ENCODE measurements at places on chromosomes 3 and 15. TPM values are rescaled to one million over a fixed set of nuclear protein-coding genes. Genes with fewer than 3 reads are reported as not detected.
A peak's percentile ranks its signal among the peaks of the same experiment; 100 is the strongest.

DNA sequence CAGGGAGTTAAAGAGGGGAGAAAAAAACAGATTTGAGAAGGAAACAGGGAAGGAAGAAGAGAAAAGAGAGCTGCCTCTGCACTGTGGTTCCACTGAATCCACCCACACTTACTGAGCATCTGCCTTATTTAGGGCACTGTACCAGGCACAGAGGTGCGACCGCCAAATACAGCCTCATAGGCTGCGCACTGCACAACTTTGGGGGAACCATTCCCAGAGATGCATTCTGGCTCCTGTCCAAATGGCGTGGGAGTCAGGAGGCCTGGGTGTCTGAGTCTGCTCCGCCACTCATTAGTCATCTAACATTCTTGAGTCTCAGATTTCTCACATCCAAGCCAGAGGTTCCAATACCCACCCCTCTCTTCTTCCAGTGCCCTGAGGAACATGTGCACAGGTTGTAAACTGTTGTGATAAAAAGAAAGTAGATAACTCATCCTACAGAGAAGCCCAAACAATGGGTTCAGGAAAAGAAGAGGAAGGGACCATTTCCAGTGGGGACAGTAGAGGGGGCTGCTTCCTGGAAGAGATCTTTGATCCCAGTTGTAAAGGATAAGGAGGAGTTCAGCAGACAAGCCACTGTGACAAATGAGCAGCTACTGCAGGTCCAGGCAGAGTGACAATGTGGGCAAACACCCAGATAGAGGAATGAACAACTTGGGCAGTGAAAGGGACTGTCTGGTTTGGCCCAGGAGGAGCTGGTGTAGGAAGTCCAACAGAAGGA is 254.6 kb downstream of the UACA start:
- H3K4me1 ChIP-seq = peaks cover 48% of the 10 kb centered on the region
- H3K36me3 ChIP-seq = no peaks in the 10 kb centered on the region
- no peaks in the 10 kb centered on the region for H3K27me3 ChIP-seq
- peak; percentile 87 for DNase-seq
- H3K27ac ChIP-seq = peak overlapping the region; percentile 33

The ACY1 gene
- 73.6 TPM for total RNA-seq

The AHSG gene
- total RNA-seq = not detected

DNA sequence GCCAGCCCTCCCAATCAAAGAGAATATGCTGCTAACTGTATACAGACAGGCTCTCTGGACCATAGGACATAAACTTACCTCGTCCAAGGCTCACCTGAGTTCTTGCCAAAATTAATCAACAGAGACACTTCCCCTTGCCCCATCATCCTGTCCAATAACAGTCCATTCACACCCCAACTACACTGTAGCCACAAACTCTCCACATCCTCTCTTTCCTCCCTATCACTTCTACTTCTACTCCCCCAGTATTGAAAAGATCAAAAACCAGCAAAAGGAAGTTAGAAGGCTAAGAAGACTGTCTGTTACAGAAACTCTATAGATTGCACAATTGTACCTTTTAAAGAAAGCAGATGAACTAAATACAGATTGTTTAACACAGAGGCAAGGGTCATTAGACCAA is 133.5 kb upstream of the STT3B start:
- no peak for DNase-seq
- H3K27me3 ChIP-seq = peaks cover 32% of the 10 kb centered on the region
- no peaks in the 10 kb centered on the region for H3K36me3 ChIP-seq
- H3K27ac ChIP-seq = no peak overlapping the region
- H3K4me3 ChIP-seq = no peak overlapping the region

GRCh38 chr15:26098801-26099200 is 235.7 kb upstream of the ATP10A start:
- peaks cover 7% of the 10 kb centered on the region for H3K4me1 ChIP-seq
- H3K4me3 ChIP-seq = no peak overlapping the region
- DNase-seq = no peak
- H3K36me3 ChIP-seq = no peaks in the 10 kb centered on the region
- no peaks in the 10 kb centered on the region for H3K27me3 ChIP-seq

The KCNH8 gene
- total RNA-seq = not detected

GRCh38 chr3:163684651-163685050 is 1393.6 kb downstream of the SI start:
- H3K36me3 ChIP-seq = no peaks in the 10 kb centered on the region
- H3K27me3 ChIP-seq = no peaks in the 10 kb centered on the region
- no peak overlapping the region for H3K27ac ChIP-seq
- no peaks in the 10 kb centered on the region for H3K4me1 ChIP-seq
- DNase-seq = no peak

DNA sequence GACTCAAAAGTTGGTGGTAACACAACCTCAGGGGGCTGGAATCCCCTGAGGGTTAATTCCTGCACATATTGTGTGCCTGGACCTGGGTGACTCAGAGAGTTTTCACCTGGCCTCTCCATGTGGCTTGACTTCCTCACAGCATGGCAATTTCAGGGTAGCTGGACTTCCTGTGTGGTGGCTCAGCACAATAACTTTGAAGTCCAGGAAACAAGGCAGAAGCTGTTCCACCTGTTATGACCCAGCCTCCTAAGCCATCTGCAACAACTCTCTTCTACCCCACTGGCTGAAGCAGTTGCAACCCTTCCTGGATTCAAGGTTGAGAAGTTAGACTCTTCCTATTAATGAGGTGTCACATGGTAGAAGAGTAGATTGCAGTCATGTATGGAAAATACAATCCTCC is 58.4 kb downstream of the EDEM1 start:
- H3K36me3 ChIP-seq = no peaks in the 10 kb centered on the region
- no peak for DNase-seq
- H3K4me3 ChIP-seq = no peak overlapping the region
- no peaks in the 10 kb centered on the region for H3K27me3 ChIP-seq
- no peaks in the 10 kb centered on the region for H3K4me1 ChIP-seq

- peak; percentile 58 for DNase-seq
- no peaks in the 10 kb centered on the region for H3K4me1 ChIP-seq
- H3K27me3 ChIP-seq = peaks cover 6% of the 10 kb centered on the region
- no peaks in the 10 kb centered on the region for H3K36me3 ChIP-seq
- H3K27ac ChIP-seq = no peak overlapping the region
- H3K4me3 ChIP-seq = peak overlapping the region; percentile 88
Observed at GRCh38 chr3:53046171-53047170, 598 bp upstream of the SFMBT1 start.

DNA sequence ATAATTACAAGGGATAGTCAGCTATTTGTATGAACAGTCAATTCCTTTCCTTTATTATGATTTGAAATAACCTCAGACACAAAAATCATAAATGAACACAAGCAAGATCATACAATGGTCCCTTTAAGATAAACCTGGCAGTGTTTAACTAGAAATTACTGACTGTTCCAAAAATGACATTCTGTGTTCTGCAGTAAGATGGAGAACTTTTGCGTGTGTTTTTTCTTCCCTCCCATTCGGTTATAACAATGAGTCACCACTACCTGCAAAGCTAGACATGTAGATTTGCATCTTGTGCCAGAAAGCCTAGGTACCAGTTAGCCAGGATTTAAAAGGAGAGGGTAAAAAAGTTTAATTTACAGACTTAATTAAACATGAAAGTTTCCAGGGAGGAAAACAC is 248.2 kb upstream of the ADAMTS9 start:
- no peak overlapping the region for H3K4me3 ChIP-seq
- no peak for DNase-seq
- no peaks in the 10 kb centered on the region for H3K36me3 ChIP-seq
- no peaks in the 10 kb centered on the region for H3K4me1 ChIP-seq

- no peaks in the 10 kb centered on the region for H3K36me3 ChIP-seq
- no peaks in the 10 kb centered on the region for H3K27me3 ChIP-seq
- H3K4me3 ChIP-seq = no peak overlapping the region
- H3K27ac ChIP-seq = no peak overlapping the region
Observed at GRCh38 chr3:632571-633170, 436.1 kb downstream of the CHL1 start.

GRCh38 chr3:183254487-183255347 is 1.7 kb downstream of the B3GNT5 start:
- no peak for DNase-seq
- H3K4me3 ChIP-seq = peak overlapping the region; percentile 84
- no peaks in the 10 kb centered on the region for H3K4me1 ChIP-seq
- H3K27ac ChIP-seq = no peak overlapping the region
- H3K36me3 ChIP-seq = no peaks in the 10 kb centered on the region

GRCh38 chr15:63292771-63293170 is 15.4 kb downstream of the APH1B start:
- H3K36me3 ChIP-seq = peaks cover 5% of the 10 kb centered on the region
- peak; percentile 47 for DNase-seq
- no peak overlapping the region for H3K4me3 ChIP-seq
- H3K27ac ChIP-seq = peak overlapping the region; percentile 84
- H3K27me3 ChIP-seq = no peaks in the 10 kb centered on the region

GRCh38 chr3:20320489-20320888 is 134.5 kb upstream of the SGO1 start:
- no peaks in the 10 kb centered on the region for H3K36me3 ChIP-seq
- DNase-seq = no peak
- H3K4me1 ChIP-seq = no peaks in the 10 kb centered on the region
- no peak overlapping the region for H3K4me3 ChIP-seq
- H3K27ac ChIP-seq = no peak overlapping the region

DNA sequence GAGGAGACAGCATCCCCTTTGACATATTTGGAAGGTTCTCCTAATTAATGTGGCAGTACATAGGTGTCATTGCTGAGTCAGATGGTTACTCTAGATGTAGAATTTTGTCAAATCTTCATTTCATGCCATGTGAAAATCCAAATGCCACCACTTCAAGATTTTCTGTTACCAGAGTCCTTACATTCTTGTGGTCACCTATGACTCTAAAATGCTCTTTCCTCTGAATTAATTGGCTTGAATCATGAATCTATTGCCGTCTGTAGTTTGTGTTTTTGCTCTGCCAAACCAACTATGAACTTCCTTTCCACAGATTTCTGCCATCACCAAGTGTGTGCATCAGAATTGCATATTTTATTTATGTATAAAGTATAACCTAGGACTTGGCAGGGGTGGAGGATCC is 269.4 kb upstream of the ZPLD1 start:
- peaks cover 17% of the 10 kb centered on the region for H3K4me1 ChIP-seq
- peak overlapping the region; percentile 52 for H3K27ac ChIP-seq
- no peaks in the 10 kb centered on the region for H3K36me3 ChIP-seq
- H3K27me3 ChIP-seq = no peaks in the 10 kb centered on the region
- H3K4me3 ChIP-seq = no peak overlapping the region

- H3K4me1 ChIP-seq = no peaks in the 10 kb centered on the region
- H3K36me3 ChIP-seq = no peaks in the 10 kb centered on the region
- no peak overlapping the region for H3K27ac ChIP-seq
- no peak overlapping the region for H3K4me3 ChIP-seq
- no peak for DNase-seq
Observed at GRCh38 chr15:92457471-92458041, 63.9 kb downstream of the ST8SIA2 start.

GRCh38 chr3:26081806-26082205 is 291.9 kb downstream of the OXSM start:
- no peaks in the 10 kb centered on the region for H3K4me1 ChIP-seq
- no peak overlapping the region for H3K27ac ChIP-seq
- no peak overlapping the region for H3K4me3 ChIP-seq
- no peaks in the 10 kb centered on the region for H3K27me3 ChIP-seq

DNA sequence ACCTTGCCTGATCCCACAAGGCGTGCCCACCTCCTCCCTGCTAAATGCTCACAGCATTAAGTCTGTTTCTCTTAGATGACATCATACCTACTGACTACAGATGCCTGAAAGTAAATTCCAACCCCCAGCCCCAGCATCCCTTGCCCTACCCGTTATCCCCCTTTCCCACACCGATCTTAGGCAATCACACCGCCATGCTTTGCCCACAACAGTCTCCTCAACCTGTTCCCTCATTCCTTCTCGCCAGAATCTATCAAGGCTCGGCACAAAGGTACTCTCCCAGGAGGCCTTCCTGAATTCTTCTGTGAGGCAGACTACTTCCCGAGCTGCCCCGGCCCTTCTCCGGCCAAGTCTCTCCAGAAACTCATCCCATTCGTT is 789 bp upstream of the SEC61A1 start:
- no peaks in the 10 kb centered on the region for H3K27me3 ChIP-seq
- H3K27ac ChIP-seq = peak overlapping the region; percentile 75
- peaks cover 25% of the 10 kb centered on the region for H3K36me3 ChIP-seq
- peak overlapping the region; percentile 81 for H3K4me3 ChIP-seq
- peaks cover 37% of the 10 kb centered on the region for H3K4me1 ChIP-seq

DNA sequence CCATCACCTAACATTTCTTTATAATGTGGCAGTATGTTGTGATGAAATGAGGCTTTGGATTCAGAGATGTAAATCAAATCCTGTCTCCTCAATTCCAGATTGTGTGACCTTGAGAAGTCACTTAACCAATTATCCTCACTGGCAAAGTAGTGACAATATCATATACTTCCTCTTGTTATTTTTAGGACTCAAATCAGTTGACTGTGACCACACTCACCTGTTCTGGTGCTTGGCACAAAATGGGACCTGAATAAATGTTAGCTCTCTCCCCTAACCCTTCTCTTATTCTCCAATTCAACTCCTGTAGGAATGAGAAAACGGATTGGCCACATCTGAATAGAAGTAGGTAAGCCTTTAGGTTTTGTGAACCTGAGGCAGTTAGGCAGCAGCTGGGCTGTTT is 42.1 kb downstream of the IQCH start:
- no peaks in the 10 kb centered on the region for H3K27me3 ChIP-seq
- no peak for DNase-seq
- no peaks in the 10 kb centered on the region for H3K36me3 ChIP-seq
- no peak overlapping the region for H3K4me3 ChIP-seq

DNA sequence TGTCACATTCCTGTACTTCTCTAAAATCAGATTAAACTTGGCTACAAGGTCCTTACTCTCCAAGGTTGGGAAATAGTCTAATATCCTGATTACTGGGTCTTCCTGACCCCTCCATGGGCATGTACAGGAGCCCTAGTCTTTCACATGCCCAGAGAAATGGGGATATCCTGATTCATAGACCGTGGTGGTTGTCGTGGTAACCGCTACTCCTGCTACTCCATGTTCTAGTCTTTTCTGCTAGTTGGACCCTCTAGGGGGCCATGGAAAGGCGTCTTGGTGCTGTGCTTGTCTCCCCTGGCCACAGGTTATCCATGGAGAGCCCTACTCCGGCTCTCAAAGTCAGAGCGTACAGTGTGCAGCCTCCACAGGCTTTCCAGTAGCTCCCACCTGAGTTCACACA is 13.1 kb upstream of the ZBTB38 start:
- H3K36me3 ChIP-seq = no peaks in the 10 kb centered on the region
- DNase-seq = no peak
- H3K4me3 ChIP-seq = no peak overlapping the region
- H3K27me3 ChIP-seq = no peaks in the 10 kb centered on the region

DNA sequence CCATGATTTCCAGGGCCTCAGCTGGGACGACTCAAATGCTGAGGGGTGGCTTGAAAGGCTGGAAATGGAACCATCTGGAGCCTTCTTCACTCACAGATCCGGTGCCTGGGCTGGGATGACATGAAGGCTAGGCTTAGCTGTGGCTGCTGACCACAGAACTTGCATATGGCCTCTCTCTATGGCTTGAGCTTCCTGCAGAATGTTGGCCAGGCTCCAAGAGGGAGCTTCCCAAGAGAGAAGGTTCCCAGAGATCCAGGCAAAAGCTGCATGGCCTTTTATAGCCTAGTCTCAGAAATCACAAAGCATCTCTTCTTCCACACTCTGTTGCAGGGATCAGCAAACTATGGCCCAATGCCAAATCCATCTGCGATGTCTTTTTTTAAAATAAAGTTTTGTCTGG is 44.8 kb downstream of the GATM start:
- peak; percentile 16 for DNase-seq
- no peaks in the 10 kb centered on the region for H3K27me3 ChIP-seq
- H3K4me3 ChIP-seq = no peak overlapping the region
- H3K27ac ChIP-seq = no peak overlapping the region
- H3K36me3 ChIP-seq = no peaks in the 10 kb centered on the region

- H3K4me3 ChIP-seq = peak overlapping the region; percentile 73
- H3K36me3 ChIP-seq = no peaks in the 10 kb centered on the region
- H3K27me3 ChIP-seq = no peaks in the 10 kb centered on the region
- H3K4me1 ChIP-seq = peaks cover 39% of the 10 kb centered on the region
- peak; percentile 86 for DNase-seq
- H3K27ac ChIP-seq = peak overlapping the region; percentile 83
Observed at GRCh38 chr15:38072348-38073177, 138.1 kb downstream of the TMCO5A start.

The ZNF770 gene
- 32.1 TPM for total RNA-seq

The UTS2B gene
- total RNA-seq = 0.22 TPM

All from GM23248 (cell line).